Fibroblast of skin of back (primary cell): ENCODE measurements at places on chromosomes 5 and 9.

GRCh38 chr9:132662152-132662945 is 7.4 kb downstream of the DDX31 start:
- DNase-seq, result no peak

GRCh38 chr5:2577312-2578036 is 174.0 kb downstream of the IRX2 start:
- DNase-seq, result no peak

- DNase-seq, result no peak
These were observed 81.8 kb upstream of the MEF2C start for GRCh38 chr5:88964831-88965230.

DNA sequence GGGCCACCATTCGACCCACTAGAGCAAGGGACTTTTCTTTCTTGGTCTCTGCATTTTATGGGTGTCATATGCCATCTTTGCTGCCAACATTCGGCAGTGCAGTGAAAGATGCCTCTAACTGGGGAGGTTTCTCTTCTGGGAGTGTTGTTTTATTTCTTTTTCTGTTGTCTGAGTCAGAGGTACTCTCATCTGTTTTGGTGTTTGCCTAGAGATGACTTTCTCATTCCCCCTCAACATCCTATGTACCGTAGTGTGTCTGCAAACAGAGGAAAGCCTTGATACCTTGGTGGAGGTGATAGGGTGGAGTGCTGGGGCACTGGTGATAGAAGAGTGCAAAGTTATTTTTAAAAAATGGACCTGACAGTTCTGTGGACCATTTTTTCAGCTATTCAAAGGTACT is 182.1 kb downstream of the ARHGAP26 start:
- DNase-seq, result no peak

DNA sequence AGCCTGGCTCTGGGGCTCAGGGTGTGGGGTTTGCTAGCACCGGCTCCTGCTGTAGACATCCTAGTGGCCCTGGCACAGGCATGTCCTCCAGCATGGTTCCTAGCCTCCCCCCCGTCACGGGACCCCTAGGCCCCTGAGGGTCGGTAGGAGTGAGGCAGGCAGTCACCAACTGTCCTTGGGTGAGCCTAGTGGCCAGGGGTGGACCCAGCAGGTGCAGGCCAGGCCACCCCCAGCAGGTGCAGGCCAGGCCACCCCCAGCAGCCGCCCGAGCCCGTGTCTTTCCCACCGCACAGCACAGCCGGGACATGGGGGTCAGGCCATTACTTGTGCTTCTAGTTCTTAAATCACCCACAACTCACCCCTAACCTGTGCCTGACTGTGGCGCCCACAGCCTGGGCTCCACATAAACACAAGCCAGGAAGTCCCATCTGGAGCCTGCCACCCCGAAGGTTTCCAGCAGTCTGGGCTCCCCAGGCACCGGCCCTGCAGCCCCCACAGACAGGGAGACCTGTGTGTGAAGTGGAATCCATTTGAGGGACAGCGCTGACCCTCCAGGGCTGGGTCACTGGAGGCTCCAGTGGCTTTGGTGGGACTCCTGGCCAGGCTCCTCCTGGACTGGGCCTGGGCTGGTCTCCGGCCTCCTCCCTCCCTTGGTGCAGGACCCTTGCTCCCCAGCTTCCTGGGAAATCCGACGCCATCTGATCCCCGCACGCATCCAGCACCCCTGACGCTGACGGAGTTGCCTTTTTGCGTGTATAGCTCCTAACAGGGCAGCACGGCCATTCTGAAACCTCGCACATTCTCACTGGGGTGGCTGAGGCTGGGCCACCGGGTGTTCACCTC is 114.1 kb upstream of the LPCAT1 start:
- DNase-seq, result no peak

DNA sequence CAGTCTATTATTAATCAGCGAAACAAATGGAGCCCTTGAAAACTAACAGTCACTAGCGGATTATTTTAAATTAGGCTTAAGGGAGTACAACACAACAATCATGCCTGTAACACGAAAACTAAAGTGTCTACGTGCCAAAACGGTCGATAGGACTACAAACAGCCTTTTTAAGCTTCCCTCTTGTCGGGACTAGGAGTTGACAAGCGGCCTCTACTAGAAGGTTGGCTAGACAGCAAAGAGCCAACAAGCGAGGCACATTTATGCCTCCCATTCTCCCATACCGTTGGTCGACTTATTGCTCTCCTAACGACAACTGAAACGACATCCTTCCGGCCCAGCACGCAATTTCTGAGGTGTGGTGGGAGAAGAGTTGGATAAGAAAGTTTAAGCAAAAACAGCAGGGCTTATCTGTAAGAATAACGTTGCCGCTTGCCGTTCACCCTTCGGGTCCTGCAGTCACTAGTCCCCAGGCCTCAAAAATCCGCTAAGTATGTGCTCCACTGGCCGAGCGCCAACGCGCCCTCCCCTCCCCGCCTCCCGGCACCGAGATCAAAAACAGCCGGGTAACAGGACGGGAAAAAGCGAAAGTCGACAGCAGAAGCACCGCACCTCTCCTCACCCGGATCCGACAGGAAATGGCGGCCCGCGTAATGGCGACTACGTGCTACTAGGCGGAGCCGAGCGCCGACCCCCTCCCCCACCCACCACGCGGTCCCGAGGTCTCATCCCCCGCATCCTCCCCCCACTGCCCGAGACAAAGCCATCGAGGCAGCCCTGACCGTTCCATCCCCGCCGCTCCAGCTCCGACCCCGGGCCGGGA is 813 bp downstream of the HNRNPK start:
- peak; percentile 85 for DNase-seq

DNA sequence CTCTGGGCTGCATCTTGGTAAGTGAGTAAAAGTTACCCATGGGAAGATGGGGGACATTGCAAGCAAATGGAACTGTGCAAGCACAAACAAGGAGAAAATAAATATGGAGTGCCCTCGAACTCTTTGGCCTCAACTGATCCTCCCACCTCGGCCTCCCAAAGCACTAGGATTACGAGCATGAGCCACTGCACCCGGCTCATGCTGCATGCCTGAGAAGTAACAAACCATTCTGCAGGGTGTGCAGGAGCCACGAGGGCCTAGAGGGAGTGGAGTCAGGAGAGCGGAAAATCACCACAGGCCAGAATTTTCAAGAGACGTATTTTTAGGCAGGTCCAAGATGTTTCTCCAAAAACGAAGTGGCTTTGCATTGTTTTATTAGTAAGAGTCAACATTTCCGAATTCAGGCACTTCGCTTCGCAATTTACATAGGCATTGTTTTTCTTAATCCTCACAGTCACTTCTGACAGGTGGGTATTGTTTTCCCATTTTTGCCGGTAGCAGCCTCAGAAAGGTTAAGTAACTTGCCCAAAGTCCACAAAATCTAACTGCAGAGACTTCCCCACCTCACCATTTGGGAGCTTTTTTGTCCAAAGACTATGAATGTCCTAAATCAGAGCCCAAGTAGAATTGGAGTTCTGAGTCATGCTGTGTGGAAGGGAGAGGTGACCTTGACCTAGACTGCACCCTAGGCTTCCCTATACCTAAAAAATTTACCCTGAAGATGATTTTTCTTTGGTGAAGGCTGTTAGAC is 230.2 kb downstream of the NR3C1 start:
- no peak for DNase-seq

GRCh38 chr5:36334315-36334714 is 32.6 kb upstream of the RANBP3L start:
- DNase-seq, result no peak

- DNase-seq, result no peak
These were observed 195.7 kb downstream of the DCP2 start for GRCh38 chr5:113172231-113172826.

DNA sequence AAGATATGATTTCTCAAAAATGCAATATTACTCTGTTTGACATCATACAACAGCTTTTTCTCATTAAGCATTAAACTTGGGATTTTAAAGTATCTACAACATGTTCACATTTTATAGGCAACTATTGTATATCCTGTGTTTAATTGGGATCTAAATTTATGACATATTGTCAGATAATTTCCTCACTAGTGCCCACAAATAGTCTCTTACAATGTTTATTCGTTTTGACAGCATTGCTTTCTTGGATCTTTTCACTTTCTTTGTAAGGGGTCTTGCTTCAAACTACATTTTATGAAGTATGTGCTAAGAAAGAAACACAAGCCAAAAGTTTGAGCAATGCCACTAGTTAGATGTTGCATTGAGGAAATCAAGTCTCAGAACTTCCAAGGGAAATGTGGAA is 285.1 kb downstream of the TMEM167A start:
- no peak for DNase-seq

DNA sequence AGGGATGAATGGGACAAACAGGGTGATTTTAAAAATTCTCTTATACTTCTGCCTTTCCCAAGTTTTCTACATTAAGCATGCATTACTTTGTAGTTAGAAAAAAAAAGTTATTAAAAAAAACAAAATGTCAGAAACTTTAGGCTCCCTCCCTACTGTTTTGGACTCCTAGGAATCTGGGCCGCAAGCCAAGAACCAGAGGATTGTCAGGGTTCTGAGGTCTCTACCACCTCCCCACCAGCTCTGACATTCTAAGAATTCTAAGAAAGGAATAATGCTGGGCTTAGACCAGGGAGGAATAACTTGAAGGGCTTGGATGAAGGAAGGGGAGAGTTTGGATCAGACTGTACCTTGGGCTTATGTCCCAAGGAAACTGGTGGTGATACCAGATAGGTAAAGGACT is 1.1 kb upstream of the ARHGEF39 start:
- DNase-seq, result peak; percentile 86

DNA sequence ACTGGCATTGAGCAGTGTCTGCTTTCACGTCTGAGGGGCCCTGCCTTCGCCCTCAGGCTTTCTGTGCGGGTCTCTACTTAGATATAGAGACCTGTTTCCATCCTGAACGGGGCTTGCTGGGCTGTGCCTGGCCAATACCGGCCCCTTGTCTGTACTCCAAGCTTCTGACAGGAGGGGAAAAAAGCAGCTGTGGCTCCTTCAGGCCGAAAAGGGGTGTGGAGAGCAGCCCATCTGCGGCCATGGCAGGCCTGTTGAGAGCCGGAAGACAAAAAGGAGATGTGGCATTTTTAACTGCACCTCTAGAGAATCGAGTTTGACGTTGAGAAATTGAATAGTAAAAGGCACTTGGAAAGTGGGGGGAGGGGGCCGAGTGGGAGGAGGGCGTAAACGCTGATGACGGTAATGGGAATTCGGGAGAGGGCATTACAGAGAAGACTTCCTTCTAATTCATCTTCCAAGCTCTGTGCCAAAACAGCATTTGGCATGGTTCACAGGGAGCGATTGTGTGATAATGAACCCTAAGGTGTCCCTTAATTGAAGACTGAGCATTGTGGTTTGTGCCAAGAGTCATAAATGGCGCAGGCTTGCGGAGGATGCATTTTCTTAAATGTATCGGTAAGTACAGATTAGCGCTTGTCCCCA is 25.1 kb upstream of the PRDM12 start:
- no peak for DNase-seq

- DNase-seq, result peak; percentile 94
These were observed 188.5 kb upstream of the SNX2 start for GRCh38 chr5:122586351-122586750.

- no peak for DNase-seq
These were observed 350.0 kb upstream of the SLC24A2 start for GRCh38 chr9:20138841-20139240.

DNA sequence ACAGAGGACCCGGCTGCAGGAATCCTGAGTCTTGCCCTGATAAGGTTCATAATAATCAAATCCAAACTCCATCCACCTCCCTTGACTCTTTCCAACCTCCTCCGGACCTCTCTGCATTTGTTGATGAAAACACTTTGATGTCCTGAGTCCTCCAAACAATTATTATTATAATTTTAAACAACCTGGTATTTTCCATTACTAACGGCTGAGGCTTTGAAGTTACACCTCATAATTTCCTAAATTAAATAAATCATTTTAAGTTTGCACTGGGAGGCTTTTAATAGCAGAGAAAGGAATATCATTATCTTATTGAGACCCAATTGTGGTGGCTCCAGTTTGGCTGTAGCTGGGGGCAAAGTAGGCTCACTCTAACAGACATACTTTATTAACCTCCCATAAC is 9.5 kb downstream of the MSX2 start:
- DNase-seq, result no peak

- DNase-seq, result peak; percentile 57
These were observed 77.9 kb downstream of the AK8 start for GRCh38 chr9:132800038-132800648.

GRCh38 chr5:80041527-80041926 is 6.4 kb downstream of the THBS4 start:
- DNase-seq, result no peak

GRCh38 chr9:93475108-93475507 is 21.7 kb upstream of the FAM120AOS start:
- DNase-seq, result no peak

- DNase-seq, result no peak
These were observed 2.3 kb downstream of the NMRK1 start for GRCh38 chr9:75085640-75086039.

- DNase-seq, result peak; percentile 73
These were observed 67.8 kb downstream of the JAK2 start for GRCh38 chr9:5052838-5053237.

- DNase-seq, result no peak
These were observed 28.8 kb downstream of the SKP2 start for GRCh38 chr5:36180556-36181350.

GRCh38 chr5:179292202-179292601 is 53.1 kb downstream of the ADAMTS2 start:
- no peak for DNase-seq

DNA sequence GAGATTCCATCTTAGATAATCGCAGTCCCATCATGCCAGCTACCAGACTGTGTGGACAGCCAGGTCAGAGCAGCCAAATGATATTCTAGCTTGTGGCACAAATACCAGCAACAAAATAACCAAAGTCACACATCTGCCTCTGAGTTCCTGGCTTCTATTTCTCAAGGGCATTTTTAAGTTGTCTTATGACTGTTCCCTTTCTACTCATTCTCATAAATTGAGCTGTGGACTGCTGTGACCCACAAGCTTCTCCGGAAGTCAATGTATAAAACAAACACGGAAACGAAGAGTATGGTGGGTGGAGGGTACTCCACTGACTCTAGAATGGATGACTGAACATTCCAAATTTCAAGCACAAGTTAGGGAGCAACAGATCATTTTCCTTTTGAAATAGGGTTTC is 43.9 kb downstream of the PDCD1LG2 start:
- DNase-seq, result peak; percentile 22

GRCh38 chr5:140423609-140424008 is 22.0 kb downstream of the ANKHD1 start:
- DNase-seq, result no peak

GRCh38 chr5:92644266-92644886 is 936.6 kb downstream of the NR2F1-AS1 start:
- DNase-seq, result no peak

GRCh38 chr5:25544652-25545249 is 900.0 kb upstream of the CDH10 start:
- peak; percentile 12 for DNase-seq

GRCh38 chr5:160363660-160364395 is 6.6 kb downstream of the C1QTNF2 start:
- no peak for DNase-seq

- peak; percentile 66 for DNase-seq
These were observed 7.9 kb upstream of the ZFP62 start for GRCh38 chr5:180868960-180869359.

GRCh38 chr9:18235181-18235908 is 238.6 kb upstream of the ADAMTSL1 start:
- DNase-seq, result no peak

DNA sequence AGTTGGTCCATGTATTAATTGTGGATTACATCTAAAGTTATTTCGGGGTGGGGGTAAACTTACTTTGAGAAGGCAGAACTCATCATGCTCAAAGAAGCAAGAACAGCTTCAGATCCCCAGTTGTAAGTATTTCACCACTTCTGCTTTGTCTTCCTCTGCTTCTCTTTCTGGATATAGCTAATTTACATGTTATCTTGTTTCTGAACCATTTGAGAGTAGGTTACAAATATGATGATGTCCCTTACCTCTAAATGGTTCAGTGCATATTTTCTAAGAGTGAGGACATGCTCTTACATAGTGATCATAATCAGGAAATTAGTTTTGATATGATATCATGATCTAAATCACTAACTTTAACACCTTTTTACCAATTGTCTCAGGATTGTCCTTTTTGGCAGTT is 11.9 kb downstream of the TRIO start:
- DNase-seq, result no peak
